Muscle of arm (tissue), 14 donors: ENCODE measurements at places on chromosomes 16 and 17.
A peak's percentile ranks its signal among the peaks of the same experiment; 100 is the strongest.

GRCh38 chr16:19698480-19699465 lies 19.3 kb downstream of the KNOP1 start:
- no peak for DNase-seq

DNA sequence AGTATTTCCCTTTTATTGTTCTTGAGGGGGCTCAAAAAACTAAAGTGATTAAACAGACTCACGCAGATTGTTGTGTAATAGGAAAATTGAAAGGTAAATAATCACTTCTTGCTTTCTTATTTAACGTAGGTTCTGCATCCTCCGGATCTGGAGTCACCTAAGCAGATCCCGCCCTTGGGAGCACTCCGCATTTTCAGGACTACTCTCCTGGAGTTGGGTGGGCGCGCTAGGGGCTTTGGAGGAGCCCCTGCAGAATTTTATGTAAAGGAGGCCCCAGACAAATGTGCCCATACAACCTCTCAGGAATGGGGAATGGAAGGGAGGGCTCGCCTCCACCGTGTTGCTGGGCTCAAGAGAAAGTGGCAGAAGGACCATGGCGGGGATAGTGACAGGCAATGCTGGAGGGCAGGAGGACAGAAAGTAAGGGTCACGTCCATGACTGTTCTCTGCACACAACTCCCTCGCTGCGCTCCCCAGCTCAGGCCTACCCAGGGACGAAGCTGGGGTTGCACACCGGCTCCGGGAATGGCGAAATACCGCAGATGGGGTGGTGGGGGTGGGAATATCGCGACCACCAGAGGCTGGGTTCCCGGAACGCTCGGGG lies 8.3 kb downstream of the MT2A start:
- no peak for DNase-seq

- DNase-seq = no peak
These were observed 12.4 kb downstream of the TRAF4 start for GRCh38 chr17:28756049-28756804.

- no peak for DNase-seq
These were observed 1.3 kb downstream of the FASN start for GRCh38 chr17:82096709-82097183.

GRCh38 chr17:56751145-56751738 lies 82.5 kb downstream of the C17orf67 start:
- DNase-seq = no peak

GRCh38 chr16:87851601-87852000 lies 17.7 kb downstream of the SLC7A5 start:
- DNase-seq = no peak

DNA sequence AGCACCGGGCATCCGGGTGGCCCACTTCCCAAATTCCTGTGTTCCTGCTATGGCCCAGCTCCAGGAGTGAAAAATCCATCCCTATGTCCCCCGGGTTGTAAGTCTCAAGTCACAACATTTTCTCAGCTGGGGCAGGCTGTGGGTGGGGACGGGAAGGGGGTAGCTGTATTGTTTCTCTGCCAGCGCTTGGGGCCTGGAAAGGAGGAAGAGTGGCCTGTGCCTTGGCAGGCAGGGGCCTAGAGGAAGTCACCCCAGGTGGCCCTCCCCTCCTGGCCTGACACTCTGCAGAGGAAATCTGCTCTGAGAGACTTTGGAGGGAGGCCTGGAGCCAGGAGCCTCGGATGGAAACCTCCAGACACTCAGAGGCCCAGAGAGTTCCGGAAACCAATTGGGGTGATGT lies 10.6 kb upstream of the SCN4A start:
- no peak for DNase-seq

DNA sequence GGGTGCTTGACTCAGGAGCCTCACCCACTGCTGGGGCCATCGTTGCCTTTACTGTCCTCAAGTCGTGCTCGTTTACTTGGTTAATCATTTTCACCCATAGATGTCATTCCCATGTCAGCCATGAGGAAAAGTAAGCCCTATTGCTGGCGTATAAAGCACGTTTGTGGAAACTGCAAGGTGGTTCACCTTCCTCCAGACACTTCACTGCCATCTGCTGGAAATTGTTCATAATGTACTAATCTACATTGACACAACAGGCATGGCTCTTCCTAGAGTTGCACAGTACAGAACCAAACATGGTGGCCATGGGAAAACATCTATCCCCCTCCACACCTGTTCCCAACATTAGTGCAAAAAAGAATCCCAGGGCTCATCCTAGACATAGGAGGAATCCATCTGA lies 116.6 kb downstream of the ZNF18 start:
- DNase-seq = peak; percentile 15

GRCh38 chr16:66266436-66267291 lies 99.8 kb upstream of the CDH5 start:
- peak; percentile 91 for DNase-seq

GRCh38 chr16:30351586-30352419 lies 3.3 kb downstream of the CD2BP2 start:
- DNase-seq = peak; percentile 40

DNA sequence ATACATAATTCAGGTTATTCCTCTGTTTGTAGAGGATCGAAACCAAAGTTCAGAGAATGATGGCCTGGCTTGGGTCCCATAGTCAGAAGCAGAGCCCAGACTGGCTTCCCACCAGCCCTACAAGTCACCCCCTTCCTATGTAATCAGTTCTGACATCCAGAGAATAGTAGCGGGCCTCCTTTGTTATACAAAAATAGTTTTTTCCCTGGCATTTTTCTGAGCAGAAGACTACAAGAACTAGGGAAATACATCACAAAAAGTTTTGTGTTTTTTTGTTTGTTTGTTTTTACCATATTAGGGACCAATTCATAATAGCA lies 19.2 kb downstream of the ATPAF2 start:
- DNase-seq = no peak

GRCh38 chr17:82062076-82062983 lies 3.3 kb downstream of the DUS1L start:
- DNase-seq = no peak

- no peak for DNase-seq
These were observed 6.5 kb upstream of the NPIPB7 start for GRCh38 chr16:28478506-28479180.

- DNase-seq = no peak
These were observed 867.7 kb upstream of the EEF2KMT start for GRCh38 chr16:5965321-5965720.

DNA sequence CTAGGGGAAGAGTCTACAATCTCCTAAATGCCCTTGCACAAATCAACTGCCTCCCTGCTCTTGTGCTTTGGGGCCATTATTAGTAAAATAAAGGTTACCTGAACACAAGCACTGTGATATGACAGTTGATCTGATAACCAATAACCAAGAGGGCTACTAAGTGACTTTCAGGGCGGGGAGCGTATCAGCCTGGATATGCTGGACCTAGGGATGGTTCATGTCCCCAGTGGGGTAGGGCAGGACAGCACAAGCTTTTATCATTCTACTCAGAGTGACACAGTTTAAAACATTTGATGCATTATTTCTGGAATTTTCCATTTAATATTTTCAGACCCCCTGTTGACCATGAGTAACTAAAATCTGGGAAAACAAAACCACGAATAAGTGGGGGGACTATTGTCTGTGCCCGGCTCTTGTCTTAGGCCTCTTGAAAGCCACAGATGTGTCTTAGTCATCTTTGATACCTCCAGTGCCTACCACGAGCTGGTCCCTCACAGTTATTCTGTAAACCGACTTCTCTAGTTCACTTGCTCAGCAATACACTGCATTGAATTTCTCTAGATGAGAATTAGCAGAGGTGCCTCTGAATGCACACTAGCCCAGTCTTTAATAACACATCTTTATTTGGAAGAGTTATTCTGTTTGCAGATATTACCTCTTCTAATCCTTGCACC lies 94.6 kb upstream of the DHX40 start:
- DNase-seq = no peak

GRCh38 chr16:14140923-14141322 lies 69.8 kb downstream of the MRTFB start:
- DNase-seq = no peak

DNA sequence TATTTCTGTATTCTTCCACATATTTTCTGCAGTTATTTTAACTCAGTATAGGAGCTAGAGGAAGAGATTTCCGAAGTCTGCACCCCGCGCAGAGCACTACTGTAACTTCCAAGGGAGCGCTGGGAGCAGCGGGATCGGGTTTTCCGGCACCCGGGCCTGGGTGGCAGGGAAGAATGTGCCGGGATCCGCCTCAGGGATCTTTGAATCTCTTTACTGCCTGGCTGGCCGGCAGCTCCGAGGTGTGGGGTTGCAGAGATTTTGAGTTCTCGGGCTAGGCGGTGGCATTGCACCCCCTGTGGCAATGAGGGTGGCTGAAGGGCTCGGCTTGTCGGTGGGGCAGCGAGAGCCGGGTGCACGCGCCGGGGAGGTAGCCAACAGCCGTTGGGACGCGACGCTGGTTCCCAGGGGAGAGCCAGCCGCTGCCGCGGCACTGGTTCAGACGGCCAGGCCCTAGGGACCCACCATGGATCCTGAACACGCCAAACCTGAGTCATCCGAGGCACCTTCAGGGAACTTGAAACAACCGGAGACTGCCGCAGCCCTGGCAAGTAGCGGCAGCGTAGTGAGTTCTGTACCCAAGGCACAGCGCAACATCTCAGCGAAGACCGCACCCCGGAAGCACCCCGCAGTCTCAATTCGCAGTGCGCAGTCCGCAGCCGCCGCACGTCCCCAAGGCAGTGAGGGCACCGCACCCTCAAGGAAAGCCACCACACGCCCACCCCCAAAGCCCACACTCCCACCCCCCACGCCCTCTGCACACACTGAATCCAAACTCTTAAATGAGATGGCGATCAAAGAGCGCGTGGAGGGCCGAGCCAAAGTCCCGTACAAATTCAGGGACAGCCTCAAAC lies at the start of gene CMTM1:
TSS of gene CMTM1 (plus strand) at position 389 of the 851 bp plus-strand sequence. CDS start at position 464, 75 bp downstream.
- no peak for DNase-seq

DNA sequence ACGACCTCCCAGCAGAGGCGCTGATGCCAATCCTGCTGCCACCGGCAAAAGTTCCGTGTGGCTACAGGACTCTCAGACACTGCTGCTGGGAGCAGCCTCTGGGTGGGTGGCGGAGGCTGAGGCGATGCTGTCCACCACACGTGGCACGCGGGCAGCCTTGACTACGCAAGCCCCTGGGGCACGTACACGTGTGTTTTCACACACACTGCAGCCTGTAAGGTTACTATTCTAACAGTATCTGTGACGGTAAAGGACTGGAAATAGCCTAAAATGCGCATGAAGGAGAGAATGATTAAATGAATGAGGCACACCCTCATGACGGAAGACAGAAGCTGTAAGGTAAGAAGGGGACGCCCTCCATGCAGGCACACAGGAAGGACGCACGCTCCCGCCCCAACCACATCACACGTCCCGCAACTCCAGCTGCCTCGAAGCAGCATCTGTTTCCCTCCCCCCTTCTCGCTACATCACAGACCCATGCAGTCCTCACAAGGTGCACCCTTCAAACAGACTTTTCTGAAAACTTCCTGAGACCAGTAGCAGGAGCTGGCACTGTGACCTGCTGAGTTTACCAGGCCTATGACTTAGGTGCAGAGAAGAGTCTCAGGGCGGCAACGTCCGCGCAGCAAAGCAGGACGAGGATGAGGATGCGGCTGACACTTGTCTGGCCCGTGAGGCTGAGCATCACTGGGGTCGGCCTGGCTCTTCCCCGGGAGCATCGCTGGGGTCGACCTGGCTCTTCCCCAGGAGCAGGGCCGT lies 28.7 kb upstream of the FASN start:
- DNase-seq = no peak

- no peak for DNase-seq
These were observed 618 bp downstream of the TRIM47 start for GRCh38 chr17:75877752-75878173.

DNA sequence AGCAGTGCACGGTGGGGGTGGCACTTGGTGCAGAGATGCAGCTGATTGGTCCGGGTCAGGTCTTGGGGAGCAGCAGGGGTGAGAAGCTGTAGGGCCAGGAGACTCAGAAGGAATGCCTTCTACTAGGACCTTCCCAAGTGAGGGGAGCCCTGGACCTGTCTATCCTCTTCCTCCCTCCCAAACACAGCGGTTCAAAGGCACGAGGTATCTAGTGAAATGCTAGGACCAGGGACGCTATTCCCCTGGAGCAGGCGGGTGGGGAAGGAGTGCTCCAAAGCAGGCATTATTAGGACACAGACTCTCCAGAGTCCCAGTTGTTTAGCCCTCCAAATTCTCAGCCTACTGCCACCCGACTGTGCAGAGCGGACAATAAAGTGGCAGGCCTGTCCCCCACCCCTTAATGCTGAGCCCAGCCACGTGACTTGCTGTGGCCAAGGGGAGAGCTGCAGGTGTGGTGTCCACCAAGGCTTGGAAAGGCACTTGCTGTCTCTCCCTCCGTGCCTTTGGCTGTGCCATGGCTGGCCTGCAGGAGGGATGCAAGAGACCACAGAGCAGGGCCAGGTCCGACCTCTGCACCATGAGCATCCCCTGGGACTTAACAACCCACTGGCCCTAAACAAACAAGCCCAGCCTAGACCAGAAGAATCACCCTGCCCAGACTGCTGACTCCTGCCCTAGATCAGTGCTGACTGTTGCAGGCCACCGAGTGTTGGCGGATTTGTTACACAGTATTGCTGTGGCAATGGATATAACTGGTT lies 97.2 kb downstream of the TBC1D16 start:
- DNase-seq = no peak

DNA sequence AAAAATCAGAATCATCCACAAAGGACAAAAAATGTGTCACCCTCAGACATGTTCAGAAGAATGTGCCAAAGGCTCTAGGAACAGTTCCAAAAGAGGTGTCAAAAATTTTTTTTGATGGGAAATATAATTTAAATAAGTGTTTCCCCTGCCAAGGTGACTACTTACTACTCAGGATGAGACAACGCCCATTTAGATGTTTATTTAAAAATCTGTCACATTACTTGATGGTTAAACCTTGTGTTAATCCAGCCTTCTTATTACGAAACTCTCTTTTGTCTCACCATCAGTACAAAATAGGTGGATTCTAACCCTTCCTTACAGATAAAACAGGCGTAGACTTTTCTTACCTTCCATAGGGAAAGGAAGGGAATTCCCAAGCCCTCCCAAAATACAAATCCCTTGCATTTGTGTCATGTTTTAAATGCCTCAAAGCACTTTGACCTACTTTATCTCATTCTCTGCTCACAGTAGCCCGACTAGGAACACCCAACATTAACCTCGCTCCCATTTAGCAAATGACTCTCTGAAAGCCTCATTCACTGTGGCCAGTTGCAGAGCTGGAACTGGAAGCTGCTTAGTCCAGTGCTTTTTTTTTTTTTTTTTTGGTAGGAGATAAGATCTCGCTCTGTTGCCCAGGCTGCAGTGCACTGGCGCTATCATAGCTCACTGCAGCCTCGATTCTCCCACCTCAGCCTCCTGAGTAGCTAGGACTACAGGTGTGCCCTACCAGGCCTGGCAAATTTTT lies 5.8 kb upstream of the GNA13 start:
- DNase-seq = no peak
